ENCODE measurements at places on chromosomes 6 and 20.
A peak's percentile ranks its signal among the peaks of the same experiment; 100 is the strongest.

- DNase-seq: no peak
Observed at GRCh38 chr20:50977066-50978021, 18.7 kb downstream of the MOCS3 start.

GRCh38 chr20:47181056-47181862 is 175.2 kb downstream of the ZMYND8 start:
- DNase-seq: peak; percentile 70

DNA sequence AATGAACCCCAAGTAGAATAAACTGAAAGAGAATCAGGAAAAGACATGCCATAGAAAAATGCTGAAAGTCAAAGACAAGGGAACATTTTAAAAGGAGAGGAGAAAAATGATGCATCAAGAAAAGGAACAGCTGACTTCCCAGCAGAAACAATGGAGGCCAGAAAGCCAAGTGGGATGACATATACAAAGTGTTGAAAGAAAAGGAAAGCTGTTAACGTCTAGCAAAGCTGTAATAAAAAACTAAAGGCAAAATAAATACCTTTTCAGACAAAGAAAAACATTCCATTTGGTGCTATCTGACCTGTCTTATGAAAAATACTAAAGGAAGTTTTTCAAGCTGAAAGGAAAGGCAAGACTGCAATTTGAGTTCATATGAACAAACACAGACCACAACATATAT is 34.1 kb upstream of the PDE10A start:
- DNase-seq: no peak

GRCh38 chr6:75219263-75219662 is 13.4 kb upstream of the COL12A1 start:
- DNase-seq: no peak

DNA sequence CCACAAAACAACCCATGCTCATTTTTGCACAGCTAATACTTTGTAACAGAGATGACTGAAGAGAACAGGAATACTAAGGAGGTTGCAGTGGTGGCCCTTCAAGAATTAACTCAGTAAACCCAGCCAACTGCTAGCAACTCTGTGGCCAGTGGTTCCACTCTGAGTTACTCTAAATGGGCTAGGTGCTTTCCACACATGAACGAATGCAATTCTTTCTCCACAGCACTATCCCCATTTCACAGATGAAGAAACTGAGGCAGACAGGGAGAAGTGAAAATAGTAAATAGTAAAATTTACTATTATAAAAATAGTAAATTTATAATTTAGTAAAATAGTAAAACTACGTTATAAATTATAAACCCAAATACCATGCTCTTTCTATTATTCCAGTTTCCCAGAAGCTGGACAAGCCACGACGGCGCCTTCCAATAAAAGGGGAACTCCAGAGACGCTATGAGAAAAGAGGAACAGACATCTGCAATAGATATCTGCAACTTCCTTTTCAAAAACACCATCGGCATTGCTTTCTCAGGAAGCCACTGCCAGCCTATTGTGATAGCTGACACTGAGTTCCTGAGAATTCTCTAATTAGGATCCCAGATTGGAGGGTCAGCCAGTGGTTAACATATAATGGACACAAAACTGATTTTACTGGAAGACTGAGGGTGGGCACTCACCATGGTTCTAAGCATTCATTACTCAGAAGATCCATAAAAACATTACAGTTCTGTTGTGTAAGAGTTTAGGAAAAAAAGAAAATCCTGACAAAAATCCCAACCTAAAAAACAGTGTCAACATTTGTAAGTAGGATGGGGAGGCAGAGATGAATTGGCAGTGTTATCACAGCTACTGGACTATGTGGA is 16.2 kb downstream of the FKBP1A start:
- DNase-seq: no peak

GRCh38 chr20:12053353-12053752 is 135.7 kb downstream of the BTBD3 start:
- no peak for DNase-seq

GRCh38 chr6:11270030-11271027 is 37.9 kb upstream of the NEDD9 start:
- DNase-seq: no peak

DNA sequence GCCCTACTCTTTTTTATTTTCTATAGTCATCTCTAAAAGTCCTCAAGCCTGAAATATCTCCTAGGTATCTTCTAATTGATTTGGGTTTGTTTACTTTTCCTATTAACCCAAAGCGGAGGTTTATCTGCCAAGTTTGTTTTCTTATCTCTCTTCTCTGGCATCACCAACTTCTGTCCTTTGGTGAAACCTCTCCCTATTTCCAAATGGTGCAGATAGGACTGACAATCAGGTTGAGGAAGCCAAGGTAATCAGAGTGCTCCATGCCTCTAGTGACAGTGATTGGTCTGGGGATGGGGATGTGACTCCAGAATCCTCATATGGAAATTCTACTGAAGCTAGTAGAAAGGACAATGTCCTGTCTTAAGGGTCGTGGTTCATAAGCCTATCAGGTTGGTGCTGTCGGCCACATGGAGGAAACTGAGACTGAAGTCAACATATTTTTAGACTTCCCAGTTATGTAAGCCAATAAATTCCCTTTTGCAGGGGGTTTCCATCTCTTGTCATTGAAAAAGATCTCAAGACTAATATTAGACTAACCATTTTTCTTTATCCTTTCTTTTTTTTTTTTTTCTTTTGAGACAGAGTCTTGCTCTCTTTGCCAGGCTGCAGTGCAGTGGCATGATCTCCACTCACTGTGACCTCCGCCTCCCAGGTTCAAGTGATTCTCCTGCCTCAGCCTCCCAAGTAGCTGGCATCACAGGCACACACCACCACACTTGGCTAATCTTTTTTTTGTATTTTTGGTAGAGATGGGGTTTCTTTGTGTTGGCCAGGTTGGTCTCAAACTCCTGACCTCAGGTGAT is 28.0 kb downstream of the KIF6 start:
- no peak for DNase-seq

- DNase-seq: no peak
Observed at GRCh38 chr20:7171911-7172310, 404.4 kb downstream of the BMP2 start.

GRCh38 chr6:93970684-93971083 is 551.3 kb upstream of the EPHA7 start:
- no peak for DNase-seq

DNA sequence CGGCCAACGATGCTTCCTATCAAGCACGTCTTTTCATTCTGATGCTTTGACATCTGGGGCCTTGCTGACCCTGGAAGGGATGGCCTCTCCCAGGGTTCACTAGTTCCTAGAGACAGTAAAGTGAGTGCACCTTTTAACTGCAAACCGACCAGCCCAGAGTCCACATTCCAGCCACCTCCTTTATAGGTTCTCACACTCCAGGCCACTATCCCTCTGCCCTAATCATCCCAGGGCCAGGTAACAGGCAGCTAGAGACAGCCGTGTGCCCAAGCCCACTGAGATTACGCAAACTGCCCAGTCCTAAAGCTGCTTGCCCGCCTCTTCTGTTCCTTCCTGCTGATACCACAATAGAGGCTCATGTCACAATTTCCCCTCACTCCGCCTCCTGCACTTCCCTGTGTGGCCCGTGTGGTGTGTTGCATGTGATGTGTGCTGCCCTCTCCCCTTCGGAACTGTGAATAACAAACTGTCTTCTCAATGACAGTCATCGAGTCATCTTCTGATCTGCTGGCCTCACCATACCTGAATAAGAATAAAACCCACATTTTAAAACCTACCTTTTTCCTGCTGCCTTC is 123.7 kb upstream of the EXOC2 start:
- DNase-seq: no peak

DNA sequence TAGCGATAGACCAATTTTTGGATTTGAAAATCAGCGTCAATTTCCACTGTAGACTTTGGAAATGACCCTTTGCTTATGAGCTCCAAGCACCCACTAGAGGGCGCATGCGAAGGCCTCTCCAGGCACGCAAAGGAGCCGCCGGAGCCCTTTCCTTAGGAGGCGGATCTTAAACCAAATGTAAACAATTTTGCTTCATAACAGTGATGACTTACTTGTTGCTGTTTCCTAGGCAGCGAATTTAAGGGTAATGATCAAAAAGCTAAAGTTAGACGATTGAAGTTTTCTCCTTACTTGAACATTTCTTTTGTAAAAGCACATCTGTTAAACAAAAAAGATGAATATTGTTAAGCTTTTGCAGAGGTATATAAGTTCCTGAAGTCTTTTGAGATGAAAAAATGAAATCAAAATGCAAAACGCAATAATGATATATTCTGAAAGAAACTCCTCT is 29.2 kb upstream of the EXOC2 start:
- peak; percentile 63 for DNase-seq

- peak; percentile 93 for DNase-seq
Observed at GRCh38 chr6:33781131-33781975, 7.6 kb downstream of the LEMD2 start.

- DNase-seq: no peak
Observed at GRCh38 chr20:48308882-48309281, 518.9 kb downstream of the PREX1 start.

- DNase-seq: no peak
Observed at GRCh38 chr6:81241126-81242041, 511.1 kb downstream of the TENT5A start.

DNA sequence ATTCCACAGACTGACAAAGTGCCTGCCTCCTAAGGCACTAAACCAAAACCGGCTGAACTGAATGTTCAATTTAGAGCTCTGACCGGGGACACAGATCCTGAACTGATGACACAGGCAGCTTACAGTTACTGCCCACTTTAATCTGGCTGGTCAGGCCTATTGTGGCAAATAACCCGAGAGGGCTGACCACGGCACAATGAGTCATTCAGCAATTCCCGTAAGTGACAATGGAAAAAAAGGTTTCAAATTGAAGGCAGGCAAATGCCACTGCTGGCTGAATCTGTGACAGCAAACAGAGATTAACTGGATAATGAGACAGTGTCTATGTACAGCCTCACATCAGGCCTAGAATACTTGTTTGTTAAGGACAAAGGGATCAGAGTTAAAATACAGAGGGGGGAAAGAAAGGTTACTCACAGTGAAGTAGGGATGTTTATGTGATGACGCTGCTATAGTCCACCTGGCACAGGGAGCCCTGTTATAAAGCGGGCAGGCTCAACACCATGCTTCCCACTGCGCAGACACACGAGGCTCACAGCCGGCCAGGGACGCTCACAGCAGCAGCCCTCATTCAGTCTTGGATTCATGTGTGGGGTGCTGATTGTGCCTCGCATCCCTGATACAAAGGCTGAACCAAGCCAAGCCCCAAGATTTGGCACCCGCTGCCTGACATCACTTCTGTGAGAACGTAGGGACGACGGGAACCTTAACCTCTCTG is 54.4 kb downstream of the RTN4IP1 start:
- DNase-seq: no peak

GRCh38 chr20:11315525-11315924 is 602.2 kb upstream of the BTBD3 start:
- DNase-seq: no peak

GRCh38 chr6:36980876-36981619 is 4.9 kb downstream of the MTCH1 start:
- no peak for DNase-seq

GRCh38 chr6:31922942-31923341 is 4.6 kb upstream of the C2 start:
- no peak for DNase-seq

- DNase-seq: no peak
Observed at GRCh38 chr20:16711661-16712258, 18.1 kb upstream of the SNRPB2 start.

DNA sequence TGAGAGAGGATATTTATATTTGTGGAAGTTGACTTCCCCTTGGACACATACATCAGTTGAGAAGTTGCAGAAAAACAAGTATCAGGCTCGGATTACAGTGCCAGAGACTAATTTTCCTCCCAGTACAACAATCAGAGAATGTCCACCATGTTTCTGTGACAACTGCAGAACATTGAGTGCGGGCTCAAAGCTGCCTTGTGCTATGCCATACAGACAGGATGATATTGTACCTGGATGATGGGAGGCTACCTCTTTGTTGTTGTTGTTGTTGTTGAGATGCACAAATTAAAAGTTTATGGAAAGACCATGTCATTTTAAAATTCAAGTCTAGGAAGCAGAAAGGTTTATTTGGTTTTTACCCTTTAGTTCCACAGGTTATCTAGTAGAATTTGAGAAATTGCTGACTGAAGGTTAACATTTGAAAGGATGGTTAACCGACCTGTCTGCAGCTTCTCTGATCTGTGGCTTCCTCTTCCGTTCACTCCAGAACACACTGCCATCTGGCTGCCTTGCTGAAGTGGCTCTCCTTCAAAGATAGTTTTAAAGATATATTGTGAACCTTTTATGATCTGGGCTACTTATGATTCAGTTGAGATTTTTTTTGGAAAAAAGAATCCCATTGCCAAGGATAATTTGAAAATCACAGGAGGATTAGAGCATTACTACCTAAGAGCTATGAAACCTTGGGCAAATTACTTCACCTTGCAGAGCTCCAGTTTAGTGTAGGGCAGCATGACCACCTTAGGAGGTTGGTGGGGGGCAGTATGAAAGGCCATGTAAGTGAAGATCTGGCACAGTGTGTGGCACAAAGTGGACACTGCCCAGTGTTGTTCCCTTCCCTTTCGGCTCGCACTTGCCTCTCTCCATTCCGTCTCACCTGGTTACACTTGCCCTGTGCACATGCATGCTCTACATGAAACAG is 15.9 kb downstream of the TMEM200A start:
- no peak for DNase-seq

DNA sequence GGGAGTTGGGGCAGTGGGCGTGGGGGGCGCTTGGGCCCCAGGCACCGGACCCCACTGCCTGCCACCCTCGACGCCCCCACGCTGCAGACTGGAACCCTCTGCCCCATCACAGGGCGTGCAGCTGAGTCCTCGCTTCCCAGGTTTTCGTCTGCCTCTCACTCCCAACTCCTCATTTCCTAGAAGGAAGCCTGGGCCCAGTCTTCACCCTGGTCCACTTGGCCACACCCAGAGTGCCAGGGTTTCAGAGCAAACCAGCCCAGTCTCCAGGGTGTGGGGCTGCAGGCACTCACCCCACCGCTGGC is 30.3 kb downstream of the FRMD1 start:
- no peak for DNase-seq
